ENCODE measurements at places on chromosomes 7 and 10.

DNA sequence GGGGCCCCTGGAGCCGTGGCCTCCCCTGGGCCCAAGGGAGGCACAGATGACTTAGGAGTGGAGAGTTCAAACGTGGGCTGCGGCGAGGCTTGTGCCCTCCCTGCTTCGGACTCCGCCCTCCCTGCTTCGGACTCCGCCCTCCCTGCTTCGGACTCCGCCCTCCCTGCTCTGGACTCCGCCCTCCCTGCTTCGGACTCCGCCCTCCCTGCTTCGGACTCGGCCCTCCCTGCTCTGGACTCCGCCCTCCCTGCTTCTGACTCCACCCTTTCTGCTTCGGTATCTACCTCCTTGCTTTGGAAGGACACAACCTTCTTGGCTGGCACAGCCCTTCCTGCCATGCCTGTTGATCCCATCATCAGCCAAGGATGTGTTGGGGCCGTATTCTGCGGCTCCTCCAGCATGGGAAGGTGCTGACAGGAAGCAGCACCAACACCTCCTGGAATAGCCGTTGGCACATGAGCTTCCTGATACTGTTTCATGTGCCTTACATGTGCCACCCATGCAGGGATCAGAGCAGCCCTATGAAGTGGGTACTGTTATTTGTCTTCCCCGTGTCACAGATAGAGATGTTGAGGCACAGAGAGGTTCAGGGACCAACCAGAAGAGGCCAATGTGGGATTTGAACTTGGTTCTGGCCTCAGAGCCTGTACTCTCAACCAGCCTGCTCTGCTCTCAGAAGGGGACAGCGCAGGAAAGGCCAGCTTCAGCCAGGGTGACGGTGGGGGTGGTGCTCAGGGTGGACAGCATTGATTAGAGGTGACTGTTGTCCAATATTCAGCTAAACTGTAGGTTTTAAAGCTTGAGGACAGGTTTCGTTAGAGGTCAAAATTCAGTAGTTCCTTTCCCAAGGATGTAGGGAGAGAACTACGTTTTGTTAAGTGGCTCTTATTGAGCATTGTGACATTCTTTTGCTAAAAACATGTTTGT, 114.5 kb downstream of the NKX6-2 start:
- DNase-seq, result no peak

DNA sequence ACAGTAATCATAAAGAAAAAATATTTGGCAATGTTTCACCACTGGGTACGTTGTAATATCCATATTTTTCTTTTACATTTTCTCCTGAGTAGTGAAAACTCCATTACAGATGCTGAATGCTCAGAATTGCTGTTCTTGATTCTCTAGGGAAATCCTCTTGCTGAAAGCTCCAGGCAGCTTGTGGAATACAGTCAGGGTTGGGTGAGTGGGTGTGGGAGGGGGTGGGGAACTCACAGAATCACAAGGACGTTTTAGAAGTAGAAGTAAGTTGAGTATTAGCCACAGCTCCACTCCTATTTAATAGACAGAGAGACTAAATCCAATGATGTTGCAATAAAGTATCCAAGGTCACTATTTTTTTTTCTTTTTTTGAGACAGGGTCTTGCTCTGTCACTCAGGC, 1270.9 kb downstream of the TYW1 start:
- DNase-seq, result no peak

DNA sequence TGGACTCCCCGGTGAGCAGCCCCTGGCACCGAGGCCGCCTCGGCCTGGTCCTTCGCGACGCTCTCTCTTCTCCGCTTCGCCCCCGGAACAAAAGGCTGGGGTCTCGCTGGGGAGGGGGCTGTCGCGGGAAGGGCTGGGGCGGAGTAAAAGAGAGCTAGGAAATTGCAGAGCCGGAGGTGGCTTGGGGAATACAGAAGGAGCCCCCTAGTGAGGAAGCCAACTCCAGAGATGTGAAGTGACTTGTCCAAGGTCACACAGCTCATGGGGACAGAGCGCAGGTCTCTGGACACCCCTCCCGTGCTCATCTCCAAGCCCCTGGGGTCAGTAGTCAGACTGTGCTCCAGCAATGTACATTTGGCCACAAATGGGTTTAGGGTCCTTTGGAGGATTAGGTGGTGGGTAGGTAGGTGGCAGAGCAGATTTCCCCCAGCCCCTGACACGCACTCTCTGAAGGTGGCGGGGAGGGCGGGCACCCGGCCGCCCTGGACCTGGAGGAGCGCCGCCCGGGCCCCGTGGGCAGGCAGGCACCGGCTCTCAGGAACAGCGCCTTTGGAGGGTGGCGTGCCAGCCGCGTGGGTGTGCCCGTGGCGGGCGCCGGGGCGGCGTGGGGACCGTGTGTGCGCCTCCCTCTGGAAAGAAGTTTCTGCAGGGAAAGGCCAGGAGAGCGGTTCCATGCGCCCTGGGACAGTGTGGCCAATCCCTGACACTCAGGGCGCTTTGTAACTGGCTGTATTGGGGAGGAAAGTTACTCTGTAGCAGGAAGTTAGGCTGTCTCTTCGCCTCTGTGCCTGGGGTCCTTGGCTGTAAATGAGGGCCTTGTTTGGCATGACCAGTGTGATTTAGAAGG, 910 bp downstream of the WIPF3 start:
- DNase-seq, result no peak

DNA sequence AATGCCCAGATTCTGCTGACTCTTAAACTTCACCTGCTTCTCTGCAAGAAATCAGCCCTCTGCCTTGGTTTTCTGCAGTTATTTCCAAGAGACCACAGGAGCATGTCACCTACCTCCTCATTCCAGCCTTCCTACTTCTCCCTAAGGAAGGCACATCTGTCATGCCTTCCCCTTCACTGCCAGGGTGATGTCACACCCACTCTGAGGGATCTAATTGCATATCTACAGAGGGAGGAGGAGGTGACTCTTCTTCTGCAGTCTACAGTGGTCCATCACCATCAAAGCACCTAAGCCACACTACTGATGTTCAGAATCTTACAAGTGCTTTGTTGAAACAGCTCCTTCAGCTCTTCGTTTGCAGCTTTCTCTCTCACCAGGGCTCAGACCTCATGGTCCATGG, 275.5 kb downstream of the FGFR2 start:
- DNase-seq, result no peak

DNA sequence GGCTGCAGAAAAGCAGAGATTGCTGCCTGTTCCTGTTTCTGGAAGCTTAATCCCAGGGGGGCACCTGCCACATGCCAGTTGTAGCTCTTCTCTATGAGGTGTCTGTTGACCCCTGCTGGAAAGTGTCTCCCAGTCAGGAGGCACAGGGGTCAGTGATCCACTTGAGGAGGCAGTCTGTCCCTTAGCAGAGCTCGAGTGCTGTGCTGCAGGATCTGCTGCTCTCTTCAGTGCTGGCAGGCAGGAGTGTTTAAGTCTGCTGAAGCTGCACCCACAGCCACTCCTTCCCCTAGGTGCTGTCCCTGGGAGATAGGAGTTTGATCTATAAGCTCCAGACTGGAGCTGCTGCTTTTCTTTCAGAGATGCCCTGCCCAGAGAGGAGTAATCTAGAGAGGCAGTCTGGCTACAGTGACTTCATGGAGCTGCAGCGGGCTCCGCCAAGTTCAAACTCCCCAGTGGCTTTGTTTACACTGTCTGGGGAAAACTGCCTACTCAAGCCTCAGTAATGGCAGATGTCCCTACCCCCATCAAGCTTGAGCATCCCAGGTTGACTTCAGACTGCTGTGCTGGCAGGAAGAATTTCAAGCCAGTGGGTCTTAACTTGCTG, 57.6 kb upstream of the CROT start:
- DNase-seq, result no peak

DNA sequence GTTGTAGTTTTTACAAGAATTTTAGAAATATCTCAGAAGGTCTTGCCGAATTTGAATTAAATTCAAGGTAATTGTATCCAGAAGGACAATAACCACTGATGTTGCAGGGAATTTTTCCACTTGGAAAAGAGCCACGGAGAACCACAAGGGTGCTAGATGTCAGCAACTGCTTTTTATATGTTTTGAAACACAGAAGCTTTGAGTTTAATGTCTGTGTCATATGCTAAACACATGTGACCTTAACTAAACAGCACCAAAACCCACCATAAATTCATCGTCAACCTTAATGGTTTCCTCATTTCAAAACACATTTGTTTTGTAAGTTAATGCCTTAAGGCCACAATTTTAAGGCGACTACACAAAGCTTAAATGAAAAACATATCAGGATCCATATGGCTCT, 106.9 kb downstream of the COL28A1 start:
- no peak for DNase-seq
